ENCODE measurements at places on chromosomes 6 and 20.

GRCh38 chr20:2761885-2762284 lies 38.5 kb downstream of the CPXM1 start:
- DNase-seq: no peak

- DNase-seq: no peak
Measured at GRCh38 chr6:18746727-18747126, 359.6 kb downstream of the RNF144B start.

DNA sequence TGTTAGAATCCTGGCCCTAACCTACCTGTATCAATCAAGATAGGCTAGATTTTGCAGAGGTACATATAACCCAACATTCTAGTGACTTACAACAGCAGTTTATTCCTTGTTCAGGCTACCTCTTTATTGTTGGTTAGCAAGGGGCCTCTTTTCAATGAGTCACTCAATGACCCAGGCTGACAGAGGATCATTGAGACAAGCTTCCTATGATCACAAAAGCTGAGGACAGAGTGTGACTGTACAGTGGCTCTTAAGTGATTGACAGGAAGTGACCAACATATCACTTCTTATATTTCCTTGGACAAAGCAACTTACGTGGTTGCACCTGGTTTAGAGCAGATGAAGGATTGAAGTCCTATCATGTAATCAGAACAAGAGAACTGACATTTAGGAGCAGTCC lies 740.9 kb downstream of the FRK start:
- DNase-seq: no peak

- no peak for DNase-seq
Measured at GRCh38 chr6:22544476-22544875, 24.9 kb upstream of the HDGFL1 start.

- no peak for DNase-seq
Measured at GRCh38 chr20:50247196-50248094, 56.8 kb downstream of the CEBPB start.

DNA sequence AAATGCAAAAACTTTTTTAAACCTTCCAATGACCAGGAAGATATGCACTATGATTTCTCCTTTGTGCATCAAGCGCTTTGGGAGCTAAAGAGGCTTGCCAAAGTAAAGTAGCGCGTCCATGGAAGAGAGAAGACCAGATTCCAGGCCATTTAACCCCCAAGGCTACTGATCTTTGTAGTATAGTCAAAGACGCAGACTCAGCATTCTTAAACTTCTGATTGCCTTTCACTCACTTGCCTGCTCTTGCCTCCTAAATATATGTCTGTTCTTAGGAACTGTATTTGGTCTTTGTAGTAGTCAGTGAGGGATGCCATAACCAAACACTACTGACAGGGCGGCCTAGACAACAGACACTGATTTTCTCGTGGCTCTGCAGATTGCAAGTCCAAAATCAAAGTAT lies 426.4 kb downstream of the PRKN start:
- no peak for DNase-seq

DNA sequence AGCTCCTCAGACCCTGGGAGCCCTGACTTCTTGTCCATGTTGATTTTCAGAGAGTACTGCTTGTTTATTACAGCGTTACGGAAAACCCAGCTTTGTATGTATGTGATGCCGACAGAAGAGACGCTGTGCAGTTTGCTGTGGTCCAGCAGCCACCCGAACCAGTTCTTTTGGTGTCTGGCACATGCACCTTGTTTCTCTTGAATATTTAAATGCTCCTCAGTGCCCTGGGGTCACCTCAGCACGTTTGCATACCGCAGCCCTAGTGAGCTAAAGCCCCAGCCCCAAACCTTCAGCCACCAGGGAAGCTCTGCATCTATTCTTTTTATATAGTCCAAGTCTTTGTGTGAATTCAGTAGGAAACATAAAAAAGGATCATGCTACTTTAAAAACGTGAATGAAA lies 39.9 kb downstream of the AFDN start:
- no peak for DNase-seq

- no peak for DNase-seq
Measured at GRCh38 chr20:23320317-23320716, 30.3 kb upstream of the NXT1 start.

DNA sequence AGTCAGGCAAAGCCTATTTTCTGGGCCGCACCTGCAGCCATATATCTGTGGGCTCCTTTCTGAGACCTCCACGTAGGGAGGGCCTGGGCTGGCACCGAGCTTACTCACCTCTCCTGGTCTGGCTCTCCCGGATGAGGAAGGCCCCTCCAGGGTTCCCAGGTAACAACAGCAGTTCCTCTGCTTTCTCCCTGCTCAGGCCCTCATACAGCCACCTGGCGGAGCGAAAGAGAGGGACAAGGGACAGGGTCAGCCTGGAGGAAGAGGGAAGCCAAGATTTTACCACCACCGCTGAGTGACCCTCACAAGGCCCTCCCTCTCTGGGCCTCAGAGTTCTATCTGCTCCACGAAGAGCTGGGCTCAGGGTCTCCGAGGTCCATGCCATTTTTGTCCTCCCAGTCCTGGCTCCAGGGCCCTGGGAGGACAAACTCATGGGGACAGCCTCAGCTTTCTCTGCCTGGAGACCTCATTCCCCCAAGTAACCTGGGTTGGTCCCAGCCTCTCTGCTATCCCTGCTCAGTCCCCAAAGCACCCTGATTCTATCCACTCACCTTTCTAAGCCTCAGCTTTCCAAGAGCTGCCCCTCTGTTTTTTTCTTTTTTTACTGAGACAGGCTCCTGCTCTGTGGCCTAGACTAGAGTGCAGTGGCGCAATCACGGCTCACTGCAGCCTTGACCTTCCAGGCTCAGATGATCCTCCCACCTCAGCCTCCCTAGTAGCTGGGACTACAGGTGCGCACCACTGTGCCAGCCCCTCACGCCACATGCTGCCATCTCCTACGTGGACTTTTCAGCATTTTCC lies 13.3 kb downstream of the SLA2 start:
- no peak for DNase-seq

GRCh38 chr6:134453792-134454510 lies 136.0 kb upstream of the SGK1 start:
- DNase-seq: no peak

GRCh38 chr6:113707194-113707593 lies 150.0 kb upstream of the MARCKS start:
- DNase-seq: no peak

GRCh38 chr6:31579546-31580437 lies 2.4 kb downstream of the LTB start:
- no peak for DNase-seq

DNA sequence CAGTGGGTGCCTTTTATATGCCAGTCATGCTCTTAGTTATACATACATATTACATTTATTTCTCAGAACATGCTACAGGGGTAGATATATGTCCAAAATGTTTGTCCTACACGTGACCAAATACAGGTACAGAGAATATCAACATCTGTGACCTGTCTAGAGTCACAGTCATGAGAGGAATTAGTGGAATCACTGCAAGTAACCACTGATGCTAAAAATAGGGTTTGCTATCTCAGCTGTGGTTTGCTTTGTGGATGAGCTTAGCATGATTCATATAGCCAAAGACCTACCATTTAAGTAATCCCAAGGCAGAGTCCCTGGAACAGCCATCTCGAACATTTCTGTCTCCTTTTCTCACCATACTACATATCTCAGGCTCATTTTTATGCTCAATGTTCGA lies 32.3 kb downstream of the GSTA3 start:
- no peak for DNase-seq

GRCh38 chr6:128337619-128338018 lies 182.8 kb downstream of the PTPRK start:
- no peak for DNase-seq

DNA sequence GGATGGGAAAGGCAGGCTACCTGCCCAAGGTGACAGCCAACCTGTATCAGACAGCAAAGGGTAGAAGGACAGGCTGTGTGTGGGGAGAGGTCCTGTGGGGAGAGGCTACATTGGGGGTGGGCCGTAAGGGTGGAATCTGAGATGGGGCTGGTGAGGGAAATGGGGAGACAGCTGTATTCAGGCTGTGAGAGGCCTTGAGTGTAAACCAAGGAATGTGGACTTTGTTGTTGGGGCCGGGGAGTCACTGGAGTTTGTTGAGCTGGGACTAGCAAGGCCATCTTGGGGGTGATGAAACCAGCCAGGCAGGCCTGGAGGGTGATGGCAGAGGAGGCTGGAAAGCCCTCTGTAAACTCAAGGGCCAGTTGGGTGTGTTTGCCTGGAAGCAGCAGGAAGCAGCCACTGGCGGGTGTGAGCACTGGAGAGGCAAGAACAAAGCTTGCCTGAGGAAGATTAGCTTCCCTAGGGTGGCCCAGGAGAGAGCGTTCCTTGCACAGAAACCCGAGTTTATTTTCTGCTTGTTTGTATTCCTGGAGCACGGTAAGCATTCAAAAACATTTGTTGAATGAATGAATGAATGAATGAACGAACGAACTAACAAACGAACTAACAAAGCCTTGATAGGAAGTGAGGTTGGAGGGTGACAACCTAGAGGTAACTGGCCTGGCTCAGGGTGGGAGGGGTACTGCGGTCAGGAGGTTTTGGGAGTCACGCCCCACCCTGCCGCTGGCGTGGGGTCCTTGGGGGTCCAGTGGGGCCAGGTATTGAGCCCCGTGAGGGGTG lies 18.9 kb downstream of the TTBK1 start:
- DNase-seq: no peak

GRCh38 chr6:158905277-158905676 lies 86.1 kb upstream of the EZR start:
- no peak for DNase-seq

GRCh38 chr6:108464418-108465097 lies 96.2 kb upstream of the FOXO3 start:
- no peak for DNase-seq

DNA sequence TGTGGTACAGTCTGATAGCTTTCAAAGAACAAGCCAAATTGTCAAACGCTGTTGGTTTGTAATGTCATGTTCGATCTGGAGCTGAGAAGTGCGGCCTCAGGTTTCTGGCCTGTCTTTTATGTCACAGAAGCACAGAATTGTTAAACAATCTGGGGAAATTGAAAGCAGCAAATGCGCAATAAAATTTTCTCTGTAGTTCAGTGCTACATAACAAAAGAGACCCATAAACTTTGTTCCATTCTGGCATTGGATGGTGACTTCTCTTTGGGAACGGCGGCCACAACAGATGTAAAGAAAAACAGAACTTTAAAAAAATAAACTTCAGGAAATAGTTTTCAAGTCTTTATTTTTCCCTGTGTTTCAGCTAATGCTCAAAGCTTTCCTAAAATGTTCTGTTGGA lies 106.9 kb downstream of the PRL start:
- DNase-seq: no peak

DNA sequence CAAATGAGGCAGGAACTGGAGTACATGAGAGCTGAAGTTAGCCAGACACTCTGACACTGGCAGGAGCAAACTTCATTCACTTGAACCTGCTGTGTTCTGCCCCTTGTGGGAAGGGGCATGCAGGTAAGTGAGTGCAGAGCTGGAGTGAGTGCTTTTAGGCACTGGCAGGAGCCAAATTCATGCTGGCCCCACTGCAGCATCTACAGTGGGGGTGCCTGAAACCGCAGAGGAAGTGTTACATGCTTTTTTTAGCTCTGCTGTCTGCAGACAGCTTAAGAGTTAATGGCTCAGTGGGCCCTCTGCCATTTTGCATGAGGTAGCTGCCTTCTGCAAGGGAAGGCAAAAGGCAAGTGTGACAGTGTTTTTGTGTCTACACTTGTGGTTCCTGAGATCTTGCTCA lies 167.9 kb upstream of the SYNCRIP start:
- no peak for DNase-seq

- DNase-seq: no peak
Measured at GRCh38 chr6:24245275-24245674, 112.6 kb downstream of the DCDC2 start.

GRCh38 chr6:140636908-140637402 lies 1262.5 kb upstream of the CITED2 start:
- DNase-seq: no peak

DNA sequence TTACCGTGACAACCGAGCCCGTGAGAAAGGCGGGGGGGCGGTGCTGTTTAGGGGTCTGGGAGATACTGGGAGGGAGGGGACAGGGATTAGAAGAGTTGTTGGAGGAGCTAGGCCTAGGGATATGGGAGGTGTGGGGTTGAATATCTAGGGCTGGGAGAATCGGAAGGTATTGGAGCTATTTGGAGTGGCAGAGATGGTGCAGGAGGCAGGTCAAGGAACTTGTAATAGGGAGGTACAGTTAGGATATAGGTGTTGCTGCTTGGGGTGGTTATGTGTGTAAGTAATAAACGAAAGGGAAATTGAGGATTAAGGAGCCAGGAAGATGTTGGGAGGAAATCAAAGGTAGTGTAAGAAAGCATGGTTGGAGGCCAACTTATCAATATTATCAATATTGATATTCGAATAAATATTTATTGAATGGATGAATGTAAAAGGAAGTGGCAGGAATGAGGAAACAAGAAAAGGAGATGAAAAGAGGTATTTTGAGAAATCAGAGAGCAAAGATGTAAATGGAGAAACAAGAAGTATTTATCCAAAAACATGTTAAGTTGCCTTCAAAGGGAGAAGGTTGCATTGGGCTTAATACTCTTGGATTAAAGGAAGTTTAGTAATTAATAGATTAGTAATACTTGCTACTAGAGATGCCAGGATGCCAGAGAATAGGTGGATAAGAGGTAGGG lies 602 bp downstream of the PPP1R11 start:
- no peak for DNase-seq

GRCh38 chr6:121697921-121698320 lies 262.5 kb downstream of the GJA1 start:
- DNase-seq: no peak

DNA sequence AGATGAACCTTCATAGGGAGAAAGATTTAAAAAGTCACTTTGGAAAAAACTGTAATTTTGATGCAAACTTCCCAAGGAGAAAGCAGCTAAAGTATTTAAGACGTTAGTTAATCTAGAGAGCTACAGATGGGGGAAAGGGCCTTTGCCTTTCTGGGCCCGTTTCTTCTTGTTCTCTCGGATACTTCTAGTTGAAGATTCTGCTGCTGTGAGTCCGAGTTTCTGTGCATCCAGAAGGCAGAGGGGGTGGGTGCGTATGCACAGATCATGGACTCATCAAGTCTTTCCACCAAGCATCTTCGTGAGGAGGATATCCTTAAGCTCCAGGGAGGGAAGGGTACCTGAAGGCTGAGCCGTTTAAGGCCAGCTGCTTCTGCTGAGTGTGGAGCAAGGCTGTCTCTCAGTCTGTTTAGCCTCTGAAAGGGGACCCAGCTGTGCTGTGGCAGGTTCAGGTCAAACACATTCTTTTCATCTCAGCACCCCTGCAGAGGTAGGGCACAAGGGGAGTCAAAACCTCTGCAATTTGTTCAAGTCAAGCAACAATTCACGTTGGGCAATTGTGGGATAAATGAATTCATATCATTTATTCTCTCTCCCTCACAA lies 4.3 kb downstream of the LAMP5 start:
- no peak for DNase-seq

DNA sequence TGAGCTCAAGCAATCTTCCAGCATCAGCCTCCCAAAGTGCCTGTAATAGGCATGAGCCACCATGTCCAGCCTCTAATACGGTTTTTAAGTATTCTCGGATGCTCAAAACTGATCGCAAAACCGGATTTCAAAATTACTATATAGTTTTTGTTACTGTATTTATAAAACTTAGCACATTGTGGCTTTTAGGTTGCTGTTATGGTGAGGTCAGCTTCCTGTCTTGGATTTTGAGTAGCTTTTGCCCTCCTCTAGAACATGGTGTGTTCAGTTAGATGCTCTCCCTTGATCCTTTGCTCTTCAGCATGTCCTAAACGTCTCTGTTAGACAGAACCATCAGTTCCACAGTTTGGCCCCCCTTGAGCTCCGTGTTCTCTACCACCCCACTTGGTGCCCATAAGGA lies 96.2 kb downstream of the RPP40 start:
- DNase-seq: no peak

- no peak for DNase-seq
Measured at GRCh38 chr6:29853245-29853644, 25.6 kb downstream of the HLA-G start.

Measured in CD4-positive, alpha-beta memory T cell (primary cell).